ENCODE measurements at places on chromosomes 7 and 10.

- DNase-seq, result no peak
These were observed 458.4 kb downstream of the DNAJB6 start for GRCh38 chr7:157795199-157795598.

- no peak for DNase-seq
These were observed 50.0 kb downstream of the SLC37A3 start for GRCh38 chr7:140348161-140348849.

DNA sequence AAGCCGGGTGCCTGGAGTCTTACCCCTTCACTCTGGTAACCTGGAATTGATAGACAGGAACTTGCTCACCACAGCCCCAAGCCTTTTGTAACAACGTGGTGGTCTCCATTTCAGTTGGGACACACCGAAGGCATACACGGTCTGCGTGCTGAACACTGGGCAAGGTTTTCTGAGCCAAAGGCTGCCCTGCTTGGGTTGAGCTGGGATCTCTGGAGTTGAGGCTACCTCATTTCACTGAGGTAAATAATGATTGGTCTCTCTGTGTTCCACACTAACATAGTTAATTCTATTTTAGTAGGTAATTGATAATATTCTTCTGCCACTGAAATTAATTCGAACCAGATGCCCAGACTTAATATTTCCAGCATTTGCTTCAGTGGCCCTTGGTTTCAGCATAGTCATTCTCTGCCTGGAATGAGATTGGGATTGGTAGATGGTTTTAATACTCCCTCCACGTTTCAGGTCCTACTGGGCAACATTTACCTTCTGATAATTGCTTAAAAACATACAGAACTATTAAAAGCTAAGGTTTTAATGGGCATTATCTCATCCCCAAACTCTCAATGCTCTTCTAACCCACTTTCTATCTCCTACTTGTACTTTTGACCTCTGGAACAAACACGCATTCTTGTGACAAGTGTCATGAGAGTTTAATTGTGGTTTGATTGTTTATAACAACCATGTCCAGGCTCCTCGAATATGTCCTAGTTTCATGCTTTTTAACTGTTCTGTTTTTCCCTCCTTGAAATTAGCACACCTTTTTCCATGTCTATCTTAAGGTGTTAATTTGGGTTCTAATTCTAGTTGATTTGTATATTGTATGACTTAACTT, 202.3 kb upstream of the KLF6 start:
- DNase-seq, result no peak

- DNase-seq, result no peak
These were observed 50.3 kb upstream of the ZEB1 start for GRCh38 chr10:31268444-31269303.

DNA sequence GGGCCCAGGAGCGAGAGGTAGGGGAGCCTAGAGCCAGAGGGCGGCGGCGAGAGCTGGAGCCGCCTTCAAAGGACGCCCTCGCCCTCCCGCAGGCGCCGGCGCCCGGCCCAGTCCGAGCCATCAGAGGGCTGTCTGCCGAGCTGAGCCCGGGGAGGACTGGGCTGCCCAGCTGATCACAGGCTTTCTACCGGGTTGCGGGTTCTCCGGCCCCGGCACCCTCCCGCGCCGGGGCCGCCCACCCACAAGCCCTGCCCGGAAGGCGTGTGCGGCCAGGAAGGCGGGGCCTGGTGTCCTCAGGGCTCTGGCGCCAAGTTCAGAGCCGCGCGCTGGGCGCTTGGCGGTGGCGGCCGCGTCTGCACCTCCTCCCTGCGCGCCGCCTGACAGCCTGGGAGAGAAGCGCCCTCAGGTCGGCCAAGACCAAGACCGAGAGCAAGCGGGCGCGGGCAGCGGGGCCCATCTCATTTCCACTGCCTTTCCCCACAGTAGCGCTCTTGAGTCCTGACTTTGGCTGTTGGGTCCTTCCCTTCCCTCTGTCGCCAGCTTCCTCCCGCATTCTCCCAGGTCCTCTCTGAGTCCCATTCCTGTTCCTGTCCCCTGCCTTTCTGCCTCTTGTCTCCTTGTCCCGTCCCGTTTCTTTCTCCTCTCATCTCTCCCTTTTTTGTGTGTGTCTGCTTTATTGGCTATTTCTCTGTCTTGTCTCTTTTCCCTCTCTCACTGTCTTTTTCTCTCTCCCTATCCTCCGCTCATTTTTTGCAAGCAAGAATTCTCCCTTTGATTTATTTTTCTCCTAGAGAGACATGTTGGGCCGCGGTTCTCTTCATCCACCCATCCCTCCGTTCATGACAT, 60.6 kb upstream of the MSMB start:
- DNase-seq, result no peak

DNA sequence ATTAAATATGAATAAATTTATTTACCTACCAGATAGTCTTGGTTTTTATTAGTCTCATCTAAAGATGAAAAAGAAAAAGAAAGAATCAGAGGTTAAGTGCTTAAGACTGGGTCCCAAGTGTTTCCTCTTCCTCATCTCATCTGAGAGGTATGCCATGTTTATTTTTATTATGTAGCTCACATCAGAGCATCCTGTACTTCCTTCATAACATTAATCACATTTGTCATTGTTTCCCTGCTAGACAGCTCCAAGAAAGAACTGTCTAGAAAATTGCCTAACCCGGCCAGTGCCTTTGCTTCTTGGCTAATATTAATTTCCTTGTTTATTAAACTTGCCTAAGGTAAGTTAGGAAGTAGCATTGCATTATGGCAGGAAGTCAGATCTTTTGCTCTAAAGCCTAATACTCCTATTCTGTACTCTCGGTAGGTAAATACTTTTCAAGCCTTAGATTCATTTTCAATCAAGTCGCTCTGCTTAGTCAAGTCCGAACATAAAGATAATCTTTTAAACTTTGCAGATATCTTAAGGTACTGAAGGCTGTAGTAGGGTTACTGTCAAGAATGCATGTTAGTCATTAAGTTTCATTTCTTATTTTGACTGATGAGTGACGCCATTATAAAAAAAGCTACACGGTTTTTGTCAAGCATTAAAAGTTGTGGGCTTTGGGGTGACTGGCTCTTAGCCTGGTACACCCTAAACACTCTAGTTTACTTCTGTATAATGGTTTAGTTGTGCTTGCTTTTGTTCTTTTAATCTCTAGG, 47.4 kb downstream of the ZMYND11 start:
- no peak for DNase-seq

Measured in stimulated activated CD8-positive, alpha-beta memory T cell treated with anti-CD3 and anti-CD28 coated beads, Interleukin-15, amount 100 ng/mL, for 48 hours (primary cell).